ENCODE measurements at places on chromosomes 4 and X.

- no peak for DNase-seq
These were observed 3.4 kb upstream of the SLC35A2 start for GRCh38 chrX:48914593-48915493.

GRCh38 chr4:76665153-76665552 lies 230.1 kb downstream of the SHROOM3 start:
- DNase-seq, result no peak

GRCh38 chrX:45261005-45261404 lies 60.3 kb upstream of the DIPK2B start:
- no peak for DNase-seq

DNA sequence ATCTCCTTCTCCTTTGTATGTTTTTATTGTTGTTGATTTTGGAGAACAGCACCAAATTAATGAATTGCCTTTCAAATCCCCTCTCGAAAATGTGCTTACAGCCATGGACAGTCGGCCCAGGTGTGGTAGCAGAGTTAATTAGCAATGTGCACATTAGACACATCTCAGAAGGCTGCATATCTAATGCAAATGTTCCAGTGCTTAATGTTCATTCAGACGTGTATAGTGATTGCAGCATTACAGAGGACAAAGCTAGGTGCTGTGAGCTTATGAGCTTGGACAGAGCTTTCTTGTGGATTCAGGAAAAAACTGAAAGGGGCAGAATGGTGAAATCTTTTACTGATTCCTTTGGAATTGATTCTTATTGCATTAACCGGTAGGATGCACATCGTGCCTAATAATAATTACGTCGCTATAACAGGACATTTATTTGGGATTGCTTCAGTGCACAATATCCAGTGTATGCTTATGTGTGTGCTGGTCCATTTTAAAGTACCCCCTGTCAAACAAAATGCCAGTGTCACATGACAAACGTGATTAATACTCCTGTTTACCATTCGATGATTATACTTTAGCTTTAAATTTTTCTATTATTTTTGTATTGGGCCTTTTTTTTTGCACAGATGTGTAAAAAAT lies 552.9 kb upstream of the EPHA5 start:
- DNase-seq, result no peak

GRCh38 chrX:133649651-133650050 lies 234.4 kb upstream of the GPC4 start:
- DNase-seq, result no peak

DNA sequence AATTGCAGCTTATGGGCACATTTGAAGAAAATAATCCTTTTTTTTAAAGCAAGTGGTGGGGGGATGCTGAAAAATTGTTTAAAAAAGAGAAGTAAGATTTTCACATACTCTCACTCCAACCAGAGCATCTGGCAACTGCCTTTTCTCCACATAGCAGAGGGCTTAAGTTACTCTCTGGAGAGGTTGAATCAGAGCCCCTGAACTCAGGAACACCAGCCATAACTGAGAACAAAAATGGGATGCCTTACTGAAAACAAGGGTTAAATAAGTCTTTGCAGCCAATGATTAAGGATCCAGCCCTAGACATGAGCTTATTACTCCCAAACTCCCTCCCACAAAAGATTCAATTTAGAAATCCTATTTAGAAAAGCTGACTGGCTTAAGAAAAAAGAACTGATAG lies 27.5 kb downstream of the CASK start:
- no peak for DNase-seq

DNA sequence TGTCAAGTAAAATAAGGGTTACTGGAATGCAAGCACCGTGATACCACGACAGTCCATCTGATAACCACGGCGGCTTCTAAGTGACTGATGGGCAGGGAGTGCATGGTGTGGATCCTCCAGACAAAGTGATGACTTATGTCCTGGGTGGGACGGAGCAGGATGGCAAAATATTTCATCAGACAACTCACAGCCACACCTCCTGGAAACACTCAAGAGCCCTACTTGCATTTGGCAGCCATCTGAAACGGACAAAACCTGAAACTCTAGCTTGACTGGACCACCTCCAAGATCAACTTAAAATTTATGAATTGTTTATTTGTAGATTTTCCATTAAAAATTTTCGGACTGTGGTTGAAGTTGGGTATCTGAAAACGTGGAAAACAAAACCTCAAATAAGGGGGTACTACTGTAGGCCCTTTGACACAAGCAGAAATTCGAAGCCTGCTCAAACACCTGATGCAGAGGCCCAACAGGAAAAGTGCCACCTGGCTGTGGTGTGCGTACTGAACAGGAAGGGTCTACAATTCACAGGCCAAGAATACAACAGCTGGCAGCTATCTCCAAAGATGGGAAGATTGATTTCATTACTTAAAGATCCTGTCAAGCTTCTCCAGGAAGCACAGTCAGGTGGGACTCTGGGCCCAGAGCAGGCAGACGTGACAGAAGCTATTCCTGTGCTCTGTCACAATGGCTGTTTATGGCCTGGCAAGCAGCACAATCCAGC lies 26.0 kb downstream of the LRIT3 start:
- no peak for DNase-seq

GRCh38 chr4:154314248-154314647 lies 177.4 kb downstream of the DCHS2 start:
- DNase-seq, result no peak

- no peak for DNase-seq
These were observed 94.5 kb upstream of the IL15 start for GRCh38 chr4:141541851-141542250.

DNA sequence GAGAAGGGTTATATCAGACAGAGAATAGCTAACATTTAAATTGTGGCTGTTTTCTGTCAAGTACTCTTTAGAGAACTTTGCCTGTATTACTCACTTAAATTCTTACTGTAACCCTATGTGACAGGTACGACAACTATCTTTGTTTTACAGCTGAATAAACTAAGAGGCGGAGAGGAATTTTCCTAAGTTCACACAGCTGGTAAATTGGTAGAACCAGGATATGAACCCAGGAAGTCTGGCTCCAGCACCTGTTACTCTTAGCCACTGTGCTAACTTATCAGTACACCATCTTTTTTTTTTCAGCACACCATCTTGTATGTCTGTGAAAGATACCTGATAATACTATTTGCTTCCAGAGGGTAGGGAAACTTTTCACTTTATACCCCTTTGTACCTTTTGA lies 2.0 kb upstream of the SYP start:
- no peak for DNase-seq

GRCh38 chr4:113700602-113701150 lies 60.9 kb downstream of the CAMK2D start:
- DNase-seq, result no peak

DNA sequence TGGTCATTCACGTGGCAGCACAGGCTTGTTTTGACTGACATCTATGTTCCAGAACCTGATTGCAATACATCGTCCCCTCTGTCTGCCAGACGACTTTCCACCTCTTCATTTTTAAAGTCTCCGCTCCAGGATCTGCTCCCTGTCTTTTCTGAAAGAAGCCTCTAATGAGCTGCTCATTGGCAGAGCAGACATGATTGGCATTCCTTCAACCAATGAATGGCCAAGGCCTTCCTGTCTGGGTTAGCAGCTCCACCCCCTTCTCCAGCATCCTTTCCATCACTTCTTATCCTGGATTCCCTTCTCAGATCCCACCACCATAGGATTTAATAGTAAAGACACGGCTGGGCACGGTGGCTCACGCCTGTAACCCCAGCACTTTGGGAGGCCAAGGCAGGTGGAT lies 202.7 kb upstream of the KLF3 start:
- no peak for DNase-seq

GRCh38 chrX:76550016-76550415 lies 122.5 kb downstream of the MAGEE1 start:
- DNase-seq, result no peak

DNA sequence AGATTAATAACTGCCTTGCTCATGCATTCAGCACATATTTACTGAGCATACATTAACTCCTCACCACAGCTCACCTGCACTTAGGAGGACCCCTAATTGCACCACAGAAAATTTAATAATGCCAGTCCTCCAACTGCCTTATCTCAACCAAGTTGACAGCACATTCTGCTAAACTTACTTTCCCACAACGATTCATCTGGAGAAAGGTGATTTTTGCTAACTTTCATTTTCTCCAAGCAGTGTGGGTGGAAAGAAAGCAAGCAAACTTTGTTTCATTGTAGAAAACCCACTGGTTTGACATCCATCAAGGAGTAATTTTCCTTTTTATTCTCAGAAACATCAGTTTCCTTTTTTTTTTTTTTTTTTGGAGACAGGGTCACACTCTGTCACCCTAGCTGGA lies 49.1 kb downstream of the RASGEF1B start:
- no peak for DNase-seq

DNA sequence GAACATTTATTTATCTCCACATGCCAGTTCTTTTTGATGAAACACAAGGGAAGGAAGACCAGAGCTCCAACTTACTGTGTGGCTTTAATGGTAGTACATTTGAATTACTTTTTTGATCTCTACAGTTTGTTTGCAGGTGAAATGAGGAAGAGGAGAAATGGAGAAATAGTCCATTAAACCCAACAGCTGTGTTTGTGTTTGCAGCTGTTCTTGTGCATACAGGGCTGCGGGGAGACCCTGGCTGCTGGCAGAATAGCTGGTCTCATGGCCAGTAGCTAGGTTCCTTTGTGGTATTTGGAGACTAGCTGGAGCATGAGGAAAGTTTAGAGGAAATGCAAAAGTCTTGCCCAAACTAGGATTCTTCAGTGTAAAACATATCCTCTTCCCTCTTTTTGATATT lies 374.8 kb downstream of the GPAT3 start:
- no peak for DNase-seq

GRCh38 chr4:40453912-40454311 lies 118.8 kb downstream of the CHRNA9 start:
- DNase-seq, result no peak

DNA sequence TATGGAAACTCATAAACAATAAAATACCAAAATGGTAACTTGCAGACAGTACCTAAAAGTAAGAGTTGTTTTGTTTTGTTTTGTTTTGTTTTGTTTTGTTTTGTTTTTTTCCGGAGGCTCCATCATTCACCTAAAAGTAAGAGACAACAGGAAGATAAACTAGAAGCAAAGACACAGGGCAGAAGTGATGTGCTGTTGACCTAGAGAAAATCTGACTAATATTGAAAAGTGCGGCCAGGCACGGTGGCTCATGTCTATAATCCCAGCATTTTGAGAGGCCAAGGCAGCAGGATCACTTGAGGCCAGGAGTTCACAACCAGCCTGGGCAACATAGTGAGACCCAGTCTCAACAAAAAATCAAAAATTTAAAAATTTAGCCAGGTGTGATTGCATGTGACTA lies 5.6 kb upstream of the CENPC start:
- no peak for DNase-seq

DNA sequence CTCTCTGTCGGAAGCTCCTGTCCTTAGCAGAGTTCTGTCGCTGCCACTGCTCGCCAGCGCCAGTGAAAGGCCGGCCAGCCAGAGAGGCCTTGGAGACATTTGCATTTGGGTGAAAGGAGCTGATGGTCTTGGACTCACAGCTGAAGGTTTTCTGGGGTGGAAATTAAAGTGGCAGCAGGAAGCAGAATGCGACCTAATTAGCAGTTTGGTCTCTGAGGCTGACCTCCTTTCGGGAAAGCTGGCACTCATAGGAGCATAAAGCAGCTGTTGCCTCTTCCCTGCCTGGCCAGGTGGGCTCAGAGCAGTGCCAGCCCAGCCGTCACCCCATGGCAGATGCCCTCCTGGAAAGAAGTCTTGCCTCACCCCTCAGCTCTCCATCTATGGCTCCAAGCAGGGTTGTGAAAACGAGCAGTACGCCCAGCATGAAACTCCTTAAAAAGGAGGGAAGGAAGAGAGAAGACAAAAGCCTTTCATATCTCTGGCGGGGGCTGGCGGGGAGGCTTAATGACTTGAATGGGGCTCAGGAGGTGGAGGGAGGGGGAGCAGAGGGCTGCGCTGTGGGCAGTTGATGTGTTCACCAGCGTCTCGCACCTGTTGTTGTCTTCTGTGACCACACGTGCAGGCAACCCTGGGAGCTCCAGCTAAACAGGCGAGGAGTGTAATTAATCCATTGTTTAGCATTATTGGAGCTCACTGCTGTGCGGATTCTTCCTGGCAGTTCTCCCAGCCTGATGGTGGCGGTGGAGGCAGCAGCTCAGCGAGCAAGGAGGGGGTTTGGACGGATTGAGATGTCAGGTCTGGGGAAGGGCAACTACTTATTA lies 264.0 kb downstream of the MID1IP1 start:
- DNase-seq, result no peak

DNA sequence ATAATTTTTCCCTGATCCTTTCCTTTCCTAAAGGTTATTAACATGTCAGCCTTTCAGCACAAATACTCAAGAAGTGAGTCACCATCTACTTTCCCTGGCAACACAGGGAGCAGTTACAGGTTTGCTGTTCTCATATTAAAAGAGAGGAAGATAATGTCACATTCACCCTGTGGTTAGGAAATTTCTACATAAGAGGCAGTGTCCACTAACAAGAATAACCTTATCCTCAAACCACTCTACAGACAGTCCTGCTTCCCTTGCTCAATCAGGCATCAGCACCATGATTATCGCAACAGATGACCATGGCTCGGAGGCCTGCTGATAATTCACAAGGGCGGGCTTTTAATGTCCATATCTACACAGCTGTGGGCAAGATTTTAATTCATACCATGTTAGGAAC lies 30.9 kb downstream of the RNF150 start:
- DNase-seq, result no peak

DNA sequence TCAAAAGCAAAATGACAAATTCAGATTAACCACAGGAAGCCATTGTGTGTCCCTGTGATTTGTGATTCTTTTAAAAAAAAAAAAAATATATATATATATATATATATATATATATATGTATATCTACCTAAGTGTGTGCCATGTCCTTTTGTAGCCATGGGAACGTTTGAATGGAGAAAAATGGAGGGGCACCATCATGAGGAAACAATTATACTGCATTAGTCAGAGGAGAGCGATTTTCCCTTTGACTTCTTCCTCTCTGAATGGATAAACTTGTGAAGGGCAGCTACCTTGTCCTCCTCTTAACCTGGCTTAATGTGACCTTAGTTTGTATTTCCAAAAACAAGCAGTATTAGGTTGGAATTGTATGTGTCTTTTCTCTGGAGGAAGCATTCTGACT lies 23.3 kb upstream of the CBLL2 start:
- DNase-seq, result no peak

DNA sequence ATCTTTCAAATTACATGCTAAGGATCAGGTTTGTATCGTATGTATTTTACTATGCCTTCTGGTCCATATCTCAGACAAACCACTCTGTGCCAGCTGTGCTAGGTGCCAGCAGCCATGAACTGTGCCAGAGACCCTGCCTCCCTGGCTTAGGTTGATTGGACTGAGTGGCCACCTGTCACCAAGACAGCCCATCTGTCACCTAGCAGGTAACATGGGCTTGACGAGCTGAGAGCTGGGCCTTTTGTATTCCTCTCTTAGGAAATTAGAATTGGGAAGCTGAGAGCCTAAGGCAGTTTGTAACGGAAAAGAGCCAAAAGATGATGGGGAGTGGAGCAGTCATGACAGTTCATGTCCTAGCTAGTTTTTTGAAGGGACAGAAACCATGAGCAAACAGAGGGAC lies 42.5 kb downstream of the TMEM164 start:
- DNase-seq, result no peak
